ENCODE measurements at places on chromosomes 7 and 10. TPM values are rescaled to one million over a fixed set of nuclear protein-coding genes. Genes with fewer than 3 reads are reported as not detected.

- no peaks in the 10 kb centered on the region for H3K36me3 ChIP-seq
- no peaks in the 10 kb centered on the region for H3K27me3 ChIP-seq
- DNase-seq = no peak
- no peak overlapping the region for H3K4me3 ChIP-seq
Measured at GRCh38 chr7:126574276-126575250, 678.2 kb downstream of the GRM8 start.

DNA sequence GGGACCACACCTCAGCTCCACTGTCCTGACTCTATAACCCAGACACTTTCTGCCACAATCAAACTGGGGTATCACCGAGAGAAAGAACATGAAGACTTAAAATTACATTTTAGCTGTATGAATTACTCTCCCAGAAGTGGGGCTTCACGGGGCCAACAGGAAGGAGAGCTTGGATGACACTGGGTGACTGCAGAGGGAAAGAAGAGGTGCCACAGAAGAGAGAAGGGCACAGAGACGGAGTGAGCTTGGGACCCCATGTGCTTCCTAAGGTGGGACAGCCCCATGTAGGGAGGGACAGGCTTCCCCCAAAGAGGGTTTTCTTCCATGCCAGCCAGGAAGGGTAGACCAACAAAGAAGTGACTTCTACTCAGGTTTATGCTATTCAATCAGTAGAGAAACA lies 162.0 kb upstream of the RHEB start:
- H3K27ac ChIP-seq = no peak overlapping the region
- DNase-seq = no peak
- H3K4me3 ChIP-seq = no peak overlapping the region

PRKRIP1 gene
- 23.6 TPM for total RNA-seq

SORCS3 gene
- not detected for total RNA-seq

DNA sequence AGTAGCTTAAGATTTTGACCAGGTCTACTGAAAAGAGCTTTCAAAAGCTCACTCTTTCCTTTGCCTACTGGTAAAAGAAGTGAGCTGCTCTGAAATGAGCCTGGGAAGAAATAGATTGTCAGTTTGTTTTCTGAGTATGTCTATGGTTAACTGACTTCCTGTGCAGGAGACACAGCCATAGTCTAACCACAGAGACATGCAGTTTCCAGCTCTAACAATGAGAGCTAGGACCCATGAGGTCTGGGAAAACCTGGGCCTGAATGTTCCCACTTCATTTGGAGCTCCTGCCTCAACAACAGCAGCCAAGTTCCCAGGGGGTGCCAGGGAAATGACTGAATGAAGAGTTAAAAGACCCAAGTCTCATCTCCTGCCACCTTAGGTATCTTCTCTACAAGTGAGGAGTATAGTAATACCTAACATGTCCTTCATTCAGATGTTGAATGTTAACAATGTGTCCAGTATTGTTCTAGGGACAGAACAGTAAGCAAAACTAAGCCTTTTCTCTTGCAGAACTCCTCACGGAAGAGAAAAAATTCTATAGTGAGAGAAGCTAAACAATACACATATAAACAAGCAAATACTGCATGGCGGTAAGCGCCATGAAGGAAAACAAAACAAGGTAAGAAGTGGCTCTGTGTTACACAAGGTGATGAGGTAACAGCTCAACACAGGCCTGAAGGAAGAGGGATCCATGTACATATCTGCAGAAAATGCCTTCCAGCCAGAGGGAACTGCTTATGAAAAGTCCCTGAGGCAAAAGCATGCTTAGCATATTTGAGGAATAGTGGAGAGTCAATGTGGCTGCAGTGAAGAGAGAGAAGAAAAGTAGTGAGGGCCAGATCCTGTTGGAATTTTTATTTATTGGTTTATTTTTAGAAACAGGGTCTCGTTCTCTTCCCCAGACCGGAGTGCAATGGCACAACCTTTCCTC lies 26.4 kb upstream of the ANKRD1 start:
- no peaks in the 10 kb centered on the region for H3K27me3 ChIP-seq
- DNase-seq = no peak
- no peak overlapping the region for H3K4me3 ChIP-seq
- no peak overlapping the region for H3K27ac ChIP-seq
- H3K36me3 ChIP-seq = no peaks in the 10 kb centered on the region

GIMAP8 gene
- 28.3 TPM for total RNA-seq

LAMB1 gene
- 198 TPM for total RNA-seq

- no peak overlapping the region for H3K27ac ChIP-seq
- no peaks in the 10 kb centered on the region for H3K36me3 ChIP-seq
- DNase-seq = no peak
- no peaks in the 10 kb centered on the region for H3K27me3 ChIP-seq
- no peak overlapping the region for H3K4me3 ChIP-seq
- peaks cover 9% of the 10 kb centered on the region for H3K4me1 ChIP-seq
Measured at GRCh38 chr7:4648111-4648510, 34.0 kb upstream of the FOXK1 start.

NEUROG3 gene
- not detected for total RNA-seq

DNA sequence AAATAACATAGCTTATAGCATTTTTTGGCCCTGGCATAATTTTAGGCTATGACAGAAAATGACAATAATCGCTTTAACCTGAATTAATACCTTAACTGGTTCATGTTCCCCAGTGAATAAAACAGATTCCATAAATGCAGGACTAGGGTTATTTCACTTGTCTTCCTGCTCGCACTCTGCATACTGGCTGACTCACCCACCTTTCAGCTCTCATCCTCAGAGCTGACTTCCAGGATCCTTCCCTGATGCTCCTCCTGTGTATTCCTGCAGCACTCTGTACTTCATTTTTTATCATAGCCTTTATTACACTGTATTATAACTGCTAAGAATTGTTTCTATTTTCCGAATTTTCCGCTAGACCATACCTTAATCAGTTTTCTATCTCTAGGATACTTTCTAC lies 123.7 kb downstream of the AVL9 start:
- H3K4me3 ChIP-seq = no peak overlapping the region
- no peaks in the 10 kb centered on the region for H3K27me3 ChIP-seq
- no peaks in the 10 kb centered on the region for H3K4me1 ChIP-seq
- no peak overlapping the region for H3K27ac ChIP-seq
- DNase-seq = no peak

SEMA3E gene
- total RNA-seq = 4.3 TPM

GRCh38 chr10:17984056-17984455 lies 32.3 kb downstream of the SLC39A12 start:
- no peak overlapping the region for H3K4me3 ChIP-seq
- no peak for DNase-seq
- H3K27ac ChIP-seq = no peak overlapping the region
- no peaks in the 10 kb centered on the region for H3K4me1 ChIP-seq
- H3K36me3 ChIP-seq = no peaks in the 10 kb centered on the region

DNA sequence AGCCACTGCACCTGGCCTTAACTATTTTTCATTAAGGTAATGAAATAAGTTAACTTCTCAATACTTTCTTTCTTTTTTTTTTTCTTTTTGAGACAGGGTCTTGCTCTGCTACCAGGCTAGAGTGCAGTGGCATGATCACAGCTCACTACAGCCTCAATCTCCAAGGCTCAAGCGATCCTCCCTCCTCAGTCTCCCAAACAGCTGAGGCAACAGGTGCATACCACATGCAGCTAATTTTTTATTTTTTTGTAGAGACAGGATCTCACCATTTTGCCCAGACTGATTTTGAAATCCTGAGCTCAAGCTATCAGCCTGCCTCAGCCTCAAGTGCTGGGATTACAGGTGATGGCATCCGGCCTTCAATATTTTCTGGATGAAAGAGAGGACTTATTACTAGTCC lies 21.0 kb downstream of the KMT2C start:
- H3K36me3 ChIP-seq = no peaks in the 10 kb centered on the region
- no peaks in the 10 kb centered on the region for H3K27me3 ChIP-seq
- no peak overlapping the region for H3K27ac ChIP-seq
- DNase-seq = no peak
- H3K4me1 ChIP-seq = no peaks in the 10 kb centered on the region

CYP2E1 gene
- total RNA-seq = 11.9 TPM

- DNase-seq = no peak
- no peaks in the 10 kb centered on the region for H3K4me1 ChIP-seq
- H3K4me3 ChIP-seq = no peak overlapping the region
- H3K36me3 ChIP-seq = no peaks in the 10 kb centered on the region
Measured at GRCh38 chr7:156560696-156561095, 79.9 kb upstream of the RNF32 start.

DNA sequence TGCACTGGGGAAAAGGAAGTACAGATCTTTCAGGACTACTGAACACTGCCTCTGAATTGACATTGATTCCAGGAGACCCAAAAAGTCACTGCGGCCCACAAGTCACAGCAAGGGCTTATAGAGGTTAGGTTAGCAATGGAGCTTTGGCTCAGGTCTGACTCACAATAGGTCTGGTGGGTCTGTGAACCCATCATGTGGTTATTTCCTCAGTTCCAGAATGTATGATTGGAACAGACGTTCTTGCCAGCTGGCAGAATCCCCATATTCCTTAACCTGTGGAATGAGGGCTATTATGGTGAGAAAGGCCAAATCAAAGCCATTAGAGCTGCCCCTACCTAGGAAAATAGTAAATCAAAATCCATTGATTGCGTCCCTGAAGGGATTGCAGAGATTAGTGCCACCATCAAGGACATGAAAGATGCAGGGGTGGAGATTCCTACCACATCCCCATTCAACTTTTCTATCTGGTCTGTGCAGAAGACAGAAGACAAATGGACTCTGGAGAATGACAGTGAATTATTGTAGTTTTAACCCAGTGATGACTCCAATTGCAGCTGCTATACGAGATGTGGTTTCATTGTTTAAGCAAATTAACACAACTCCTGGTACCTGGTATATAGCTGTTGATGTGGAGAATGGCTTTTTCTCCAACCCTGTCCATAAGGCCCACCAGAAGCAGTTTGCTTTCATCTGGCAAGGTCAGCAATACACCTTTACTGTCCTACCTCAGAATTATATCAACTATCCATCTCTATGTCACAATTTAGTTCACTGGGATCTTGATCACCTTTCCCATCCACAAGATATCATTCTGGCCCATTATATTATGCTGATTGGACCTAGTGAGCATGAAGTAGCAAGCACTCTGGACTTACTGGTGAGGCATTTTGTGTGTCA lies 44.5 kb upstream of the PIK3CG start:
- no peak overlapping the region for H3K27ac ChIP-seq
- no peaks in the 10 kb centered on the region for H3K4me1 ChIP-seq
- H3K4me3 ChIP-seq = no peak overlapping the region
- no peaks in the 10 kb centered on the region for H3K36me3 ChIP-seq
- no peaks in the 10 kb centered on the region for H3K27me3 ChIP-seq

- no peak overlapping the region for H3K27ac ChIP-seq
- H3K27me3 ChIP-seq = no peaks in the 10 kb centered on the region
- peak; percentile 71 for DNase-seq
- no peaks in the 10 kb centered on the region for H3K36me3 ChIP-seq
- H3K4me3 ChIP-seq = no peak overlapping the region
- H3K4me1 ChIP-seq = peaks cover 6% of the 10 kb centered on the region
Measured at GRCh38 chr10:30587522-30588031, 42.0 kb downstream of the LYZL2 start.

DNA sequence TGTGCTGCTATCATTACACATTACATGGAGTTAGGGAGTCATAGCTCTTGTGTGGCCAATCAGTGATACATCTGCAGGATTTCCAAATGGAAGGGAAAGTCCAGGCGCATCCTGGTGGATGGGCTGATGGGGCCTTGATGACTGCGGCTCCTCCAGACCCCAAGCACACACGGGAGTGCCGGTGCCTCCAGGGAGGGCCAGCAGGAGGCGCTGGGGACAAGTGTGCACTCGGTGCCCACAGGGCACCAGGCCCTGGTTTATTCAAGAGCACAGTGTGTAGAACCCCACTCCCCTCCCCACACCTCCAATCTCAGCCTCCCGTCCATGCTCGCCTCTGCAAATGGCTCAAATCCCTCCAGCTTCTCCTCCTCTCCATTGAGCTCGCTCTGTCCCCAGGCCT lies 243.9 kb downstream of the USP6NL start:
- DNase-seq = no peak
- H3K4me3 ChIP-seq = no peak overlapping the region
- H3K27ac ChIP-seq = no peak overlapping the region
- no peaks in the 10 kb centered on the region for H3K27me3 ChIP-seq
- H3K36me3 ChIP-seq = no peaks in the 10 kb centered on the region
- no peaks in the 10 kb centered on the region for H3K4me1 ChIP-seq

- no peaks in the 10 kb centered on the region for H3K36me3 ChIP-seq
- DNase-seq = no peak
- H3K27ac ChIP-seq = no peak overlapping the region
- no peaks in the 10 kb centered on the region for H3K4me1 ChIP-seq
Measured at GRCh38 chr10:35768011-35768410, 125.9 kb upstream of the FZD8 start.

DNA sequence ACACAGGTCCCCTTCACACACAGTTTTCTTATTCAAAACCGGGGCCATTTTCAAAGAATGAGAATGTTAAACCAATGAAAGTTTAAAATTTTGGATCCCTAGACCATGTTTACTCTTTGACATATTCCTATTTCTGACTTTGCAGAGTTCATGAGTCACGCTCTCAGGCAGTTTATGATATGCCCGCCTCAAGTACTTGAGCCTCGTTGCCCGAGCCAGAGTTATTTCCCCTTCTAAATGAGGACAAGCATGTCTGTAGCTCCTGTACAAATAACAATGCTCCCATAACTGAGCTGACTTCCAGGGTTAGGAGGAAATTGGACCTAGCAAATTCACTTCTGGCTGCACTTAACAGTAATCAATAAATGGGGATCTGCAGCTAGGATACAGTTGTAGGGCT lies 87.9 kb upstream of the PDE1C start:
- no peak overlapping the region for H3K27ac ChIP-seq
- no peak overlapping the region for H3K4me3 ChIP-seq
- H3K36me3 ChIP-seq = no peaks in the 10 kb centered on the region
- DNase-seq = no peak

RBP3 gene
- not detected for total RNA-seq

DNA sequence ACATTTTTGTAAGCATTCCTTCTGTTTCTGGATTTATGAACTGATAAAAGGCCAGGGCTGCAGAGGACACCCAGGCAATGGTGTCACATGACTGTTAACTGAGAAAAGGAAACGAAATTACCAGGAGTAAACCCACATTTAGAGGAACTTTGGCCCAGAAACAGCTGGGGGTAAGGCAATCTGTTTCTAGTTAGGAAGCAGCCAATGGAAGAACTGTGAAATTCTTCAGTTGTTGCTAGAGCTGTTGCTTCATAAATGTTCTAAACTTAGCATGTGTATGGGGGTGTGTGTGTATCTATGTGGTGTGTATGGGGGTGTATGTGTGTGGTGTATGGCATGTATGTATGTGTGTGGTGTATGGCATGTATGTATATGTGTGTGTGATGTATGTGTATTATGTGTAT lies 11.8 kb upstream of the PDCD4 start:
- no peak overlapping the region for H3K4me3 ChIP-seq
- H3K36me3 ChIP-seq = no peaks in the 10 kb centered on the region
- H3K27me3 ChIP-seq = no peaks in the 10 kb centered on the region
- H3K27ac ChIP-seq = peak overlapping the region; percentile 63
- peaks cover 9% of the 10 kb centered on the region for H3K4me1 ChIP-seq
